Activated naive CD4-positive, alpha-beta T cell treated with Interleukin-2 at 50 U/mL for 16 hours (primary cell): ENCODE measurements at places on chromosomes 3 and 15.

GRCh38 chr3:115839246-115839645, 215.9 kb downstream of the GAP43 start:
- no peak for DNase-seq

DNA sequence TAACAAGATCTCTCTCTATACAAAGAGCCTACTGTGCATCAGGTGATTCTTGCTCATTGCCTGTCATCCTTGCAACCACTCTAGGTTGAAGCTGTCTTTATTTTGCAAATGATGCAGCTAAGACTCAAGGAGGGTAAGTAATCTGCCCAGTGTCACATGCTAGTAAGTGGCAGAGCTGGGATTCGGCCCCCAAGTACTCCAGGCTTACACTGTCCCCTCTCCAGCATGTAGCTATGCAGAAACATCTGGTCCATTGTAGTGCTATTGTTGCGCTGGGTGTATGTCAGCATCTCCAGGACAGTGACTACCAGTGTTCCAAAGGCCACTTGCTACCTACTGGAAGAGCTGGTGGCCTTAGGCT, 248.9 kb downstream of the SLCO3A1 start:
- no peak for DNase-seq

DNA sequence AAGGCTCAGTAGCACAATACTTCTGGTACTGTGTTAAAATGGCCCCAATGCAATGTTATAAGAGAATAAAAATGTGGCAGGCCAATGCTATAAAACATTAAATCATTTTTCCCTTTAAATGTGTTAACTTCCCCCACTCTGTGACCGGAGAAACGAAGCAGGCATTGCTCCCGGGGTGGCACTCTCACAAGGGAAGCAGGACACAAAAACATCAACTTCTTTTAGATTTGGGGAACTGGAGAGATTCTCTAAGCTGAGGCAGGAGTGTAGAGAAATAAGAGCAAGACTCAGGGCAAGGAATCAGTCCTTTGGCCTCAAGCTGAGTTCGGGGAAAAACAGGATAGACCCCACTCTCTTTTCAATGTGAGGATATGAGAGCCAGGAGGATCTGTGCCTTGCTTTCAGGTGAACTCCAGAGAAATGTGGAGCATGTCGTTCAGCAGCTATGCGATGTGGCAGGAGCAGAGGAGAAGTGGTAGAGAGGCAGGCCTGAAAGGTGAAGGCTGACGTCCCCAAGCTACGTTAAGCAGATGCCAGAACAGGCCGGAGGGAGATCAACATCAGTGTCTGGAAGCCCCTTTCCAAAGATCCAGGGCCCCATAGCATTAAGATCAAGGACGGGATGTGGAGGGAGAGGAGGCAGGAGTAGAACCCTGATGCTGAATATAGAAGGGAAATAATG, 160.2 kb downstream of the PLD1 start:
- DNase-seq = no peak

- no peak for DNase-seq
Measured at GRCh38 chr3:177441813-177442646, 244.7 kb upstream of the TBL1XR1 start.

DNA sequence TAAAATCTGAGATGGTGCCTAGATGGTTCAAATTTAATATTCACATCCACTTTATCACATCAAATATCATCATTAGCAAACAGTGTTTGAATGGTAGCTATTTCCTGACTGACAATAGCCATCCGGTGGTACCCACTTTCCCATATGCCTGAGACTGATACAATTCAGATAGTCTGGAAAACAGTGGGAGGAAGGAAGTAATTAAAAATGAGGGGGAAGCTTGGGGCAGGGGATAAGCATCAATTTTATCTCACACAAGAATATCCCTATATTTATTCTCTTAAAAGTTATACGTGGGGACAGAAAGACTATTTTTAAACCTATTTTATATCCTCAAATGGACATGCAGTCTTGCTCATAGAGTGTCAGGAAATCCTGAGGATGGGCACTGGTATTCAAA, 122.5 kb upstream of the GAP43 start:
- no peak for DNase-seq

GRCh38 chr3:89440386-89440785, 333.0 kb downstream of the EPHA3 start:
- no peak for DNase-seq

DNA sequence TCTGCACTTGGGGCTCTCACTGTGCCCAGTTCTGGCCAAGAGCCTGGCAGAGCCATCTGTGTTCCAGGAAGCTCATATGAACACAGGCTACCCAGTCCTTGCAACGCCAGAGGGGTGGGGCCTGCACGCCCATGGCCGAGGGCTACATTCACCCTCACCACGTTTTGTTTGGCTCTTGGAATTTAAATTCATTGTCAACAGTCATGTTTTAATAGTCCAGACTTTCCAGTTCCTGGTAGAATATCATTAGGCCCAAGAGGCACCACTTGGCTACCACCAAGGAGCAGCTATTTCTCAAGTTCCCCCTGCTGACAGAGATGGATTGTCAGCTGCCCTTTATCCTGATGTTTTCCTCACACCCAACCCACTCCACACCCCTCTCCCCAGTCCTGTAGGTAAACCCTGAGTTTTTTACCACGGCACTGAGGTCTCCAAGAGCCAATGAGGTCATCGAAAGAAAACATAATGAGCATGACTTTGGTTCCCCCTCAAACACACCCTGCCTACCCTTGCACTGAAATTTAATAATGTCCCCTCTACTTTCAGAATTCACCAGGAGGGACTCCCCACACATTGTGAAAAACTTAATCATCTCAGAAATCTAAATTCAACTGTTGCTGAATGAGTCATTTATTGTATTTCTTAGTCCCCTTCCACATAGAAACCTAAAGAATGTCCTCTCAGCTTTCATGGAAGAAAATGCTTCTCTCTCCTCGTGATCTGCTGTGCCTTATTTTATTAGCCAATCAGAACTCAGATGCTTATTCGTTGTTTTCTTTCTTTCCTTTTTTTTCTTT, 125.1 kb downstream of the SHQ1 start:
- no peak for DNase-seq

DNA sequence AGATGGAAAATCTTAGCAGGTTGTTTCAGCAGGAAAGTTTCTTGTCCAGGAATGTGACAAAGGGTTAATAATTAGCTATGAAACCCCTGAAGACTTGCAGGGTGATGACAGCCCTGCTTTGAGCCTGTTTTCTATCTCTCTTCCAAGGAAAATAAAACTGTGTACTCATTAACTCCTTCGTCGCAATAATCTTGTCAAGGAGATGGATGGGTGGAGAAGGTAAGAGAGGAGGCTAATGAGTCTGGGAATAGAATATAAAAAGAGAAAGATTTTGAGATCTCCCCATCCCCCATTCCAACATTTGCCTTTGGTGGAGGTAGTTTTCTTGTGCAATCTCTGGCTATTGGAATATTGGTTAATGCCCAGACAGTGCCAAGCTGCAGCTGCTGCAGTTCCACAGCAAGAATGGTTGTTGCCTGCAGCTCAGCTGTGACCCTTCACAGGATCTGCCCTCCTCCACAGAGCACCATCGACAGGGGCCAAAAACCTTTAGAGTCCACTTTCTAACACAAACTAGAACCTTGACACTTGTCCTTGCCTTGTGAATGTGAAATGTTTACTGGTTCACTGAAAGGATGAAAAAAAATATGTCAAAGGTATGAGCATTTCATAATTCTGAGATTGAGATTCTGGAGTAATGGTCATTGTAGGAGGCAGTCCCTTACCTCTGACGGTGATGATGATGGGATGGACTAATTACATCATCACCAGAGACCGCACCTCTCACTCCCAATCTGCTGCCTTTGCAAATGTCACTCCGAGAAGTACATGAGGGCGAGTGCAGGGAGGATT, 4.2 kb upstream of the LRIG1 start:
- no peak for DNase-seq

GRCh38 chr3:172208586-172209332, 169.4 kb downstream of the FNDC3B start:
- DNase-seq = no peak

DNA sequence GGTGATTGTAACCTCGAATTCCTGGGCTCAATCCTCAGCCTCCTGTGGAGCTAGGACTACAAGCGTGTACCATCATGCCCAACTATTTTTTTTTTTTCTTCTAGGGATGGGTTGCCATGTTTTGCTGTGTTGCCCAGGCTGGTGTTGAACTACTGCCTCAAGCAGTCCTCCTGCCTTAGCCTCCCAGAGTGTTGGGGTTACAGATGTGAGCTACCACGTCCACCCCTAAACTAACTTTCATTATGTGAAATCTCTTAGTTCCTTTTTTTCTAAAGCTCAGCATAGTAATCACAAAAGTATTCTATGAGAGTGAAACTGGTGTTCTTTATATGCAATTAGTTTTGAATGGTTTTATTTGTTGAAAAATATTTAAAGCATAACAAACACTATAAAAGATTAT, 92.1 kb downstream of the XRN1 start:
- no peak for DNase-seq

DNA sequence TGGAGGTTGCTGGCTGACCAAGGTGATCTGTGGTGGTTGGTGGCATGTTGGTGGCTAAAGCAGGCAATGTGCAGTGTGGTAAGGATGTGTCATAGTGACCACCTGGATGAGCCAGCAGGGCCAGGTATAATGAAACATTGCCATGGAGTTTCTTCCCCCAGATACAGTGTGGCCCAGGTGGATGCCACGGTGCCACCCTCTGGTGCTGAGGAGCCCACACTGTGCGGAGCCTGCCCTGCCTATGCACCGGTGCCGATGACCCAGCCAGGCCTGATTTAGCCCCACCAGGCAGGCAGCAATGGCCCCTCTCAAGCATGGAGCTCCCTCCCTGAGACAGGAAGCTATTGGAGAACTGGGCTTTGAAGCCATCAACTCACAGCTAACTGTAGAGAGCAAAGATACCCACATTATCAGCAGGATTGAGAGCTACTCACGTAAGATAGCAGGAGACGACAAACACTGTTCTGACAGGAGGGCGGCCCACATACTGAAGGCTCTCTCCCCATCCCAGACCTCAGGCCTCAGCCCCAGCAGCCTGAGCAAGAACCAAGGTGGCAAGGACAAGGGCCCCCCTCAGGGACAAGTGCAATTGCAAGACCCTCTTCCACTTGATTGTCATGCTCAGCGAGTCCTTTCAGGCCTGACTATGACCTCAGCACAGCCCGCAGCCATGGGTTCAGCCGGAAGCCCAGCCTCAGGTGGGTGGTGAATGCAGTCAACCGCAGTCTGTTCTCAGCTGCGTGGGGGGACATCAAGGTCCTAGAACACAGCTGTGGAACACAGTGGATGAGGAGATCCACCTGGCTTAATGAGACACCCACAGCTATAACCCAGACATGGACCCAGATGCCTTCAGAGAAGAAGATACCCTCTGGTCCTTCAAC, 82.8 kb upstream of the CDV3 start:
- peak; percentile 64 for DNase-seq
